Iris pigment epithelial cell (primary cell): ENCODE measurements at places on chromosomes 3 and 15.

DNA sequence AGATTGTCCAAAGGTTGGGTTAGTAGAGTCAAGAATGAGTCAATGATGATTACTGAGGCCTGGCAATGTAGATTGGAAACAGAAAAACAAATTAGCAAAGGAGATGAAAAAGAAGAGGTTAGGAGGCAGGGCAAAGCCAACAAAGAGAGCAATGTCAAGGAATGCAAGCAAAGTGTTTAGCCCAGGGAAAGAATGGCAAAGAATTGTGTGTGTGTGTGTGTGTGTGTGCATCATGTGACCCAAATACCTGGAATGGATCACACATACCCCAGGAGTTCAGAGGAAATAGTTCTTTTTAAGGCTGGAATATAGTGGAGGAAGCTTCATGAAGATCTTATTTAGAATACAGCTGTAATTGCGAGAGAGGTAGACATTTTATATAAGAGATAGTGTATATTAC, 831.7 kb upstream of the ARPP21 start:
- DNase-seq, result no peak

GRCh38 chr3:107082527-107082926, 294.7 kb upstream of the CCDC54 start:
- peak; percentile 34 for DNase-seq

- DNase-seq, result no peak
Observed at GRCh38 chr3:100189444-100189964, 71.3 kb upstream of the TBC1D23 start.

DNA sequence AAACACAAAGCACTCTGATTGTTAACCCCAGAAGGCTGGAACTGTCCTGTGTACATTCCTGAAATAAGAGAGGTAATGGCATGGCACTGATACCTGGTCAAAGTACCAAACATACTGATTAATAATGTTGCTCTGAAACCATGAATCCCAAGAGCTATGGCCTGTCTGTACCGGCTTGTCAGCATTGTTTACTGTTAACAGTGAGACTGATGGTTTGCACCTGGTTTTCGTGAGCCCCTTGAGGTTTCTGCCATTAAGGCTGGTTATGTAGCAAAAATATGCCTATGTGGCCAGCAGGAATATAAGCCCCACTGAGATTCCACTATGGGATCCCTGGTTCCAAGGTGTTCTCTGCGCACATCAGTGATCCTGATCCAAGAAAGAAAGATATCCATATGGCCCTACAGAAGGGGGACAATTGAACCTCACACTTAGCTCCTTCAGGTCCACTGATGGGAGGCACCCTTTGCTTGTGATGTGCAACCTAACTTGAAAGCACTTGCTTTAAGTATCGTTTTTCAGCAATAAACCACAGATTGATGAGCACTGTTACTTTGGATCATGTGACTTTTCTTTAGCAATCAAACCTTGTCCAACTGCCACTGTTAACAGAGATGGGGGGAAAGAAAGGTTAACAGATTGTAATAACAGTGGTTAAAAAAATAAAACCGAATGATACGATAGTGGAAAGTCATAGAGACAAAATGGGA, 65.2 kb downstream of the TBL1XR1 start:
- no peak for DNase-seq

GRCh38 chr3:193805448-193805847, 212.4 kb downstream of the OPA1 start:
- peak; percentile 90 for DNase-seq

- DNase-seq, result no peak
Observed at GRCh38 chr3:52714335-52715302, 8.7 kb downstream of the SPCS1 start.

GRCh38 chr3:48142316-48142870, 45.8 kb downstream of the CDC25A start:
- no peak for DNase-seq

DNA sequence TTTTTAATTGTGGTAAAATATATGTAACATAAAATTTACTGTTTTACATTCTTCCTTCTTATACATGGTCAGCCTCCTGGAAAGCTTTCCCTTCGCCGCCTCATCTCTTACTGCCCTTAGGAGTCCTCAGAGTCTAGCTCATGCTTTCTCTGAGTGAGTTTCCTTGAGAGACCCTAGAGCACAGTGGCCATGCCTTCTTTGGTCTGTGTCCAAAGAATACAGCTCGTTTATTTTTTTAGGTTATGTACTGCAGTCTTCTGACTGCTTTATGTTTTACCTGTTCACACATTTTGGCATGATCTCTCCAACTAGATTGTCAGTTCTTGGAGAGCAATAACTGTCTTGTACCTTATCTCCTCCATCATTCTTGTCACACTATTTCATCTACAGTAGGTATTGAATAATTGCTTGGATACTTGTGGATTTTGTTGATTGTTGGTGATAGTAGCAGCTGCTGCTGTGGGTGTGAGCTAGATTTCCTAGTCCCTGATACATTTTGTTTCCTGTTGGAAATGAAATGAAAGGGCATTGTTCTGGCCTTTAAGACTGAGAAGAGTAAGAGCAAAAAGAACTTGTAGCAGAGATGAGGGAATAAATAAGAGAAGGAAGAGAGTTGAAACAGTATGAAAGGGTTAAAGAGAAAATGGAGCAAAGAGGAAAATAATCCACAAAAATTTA, 10.9 kb downstream of the ARIH2 start:
- DNase-seq, result no peak

DNA sequence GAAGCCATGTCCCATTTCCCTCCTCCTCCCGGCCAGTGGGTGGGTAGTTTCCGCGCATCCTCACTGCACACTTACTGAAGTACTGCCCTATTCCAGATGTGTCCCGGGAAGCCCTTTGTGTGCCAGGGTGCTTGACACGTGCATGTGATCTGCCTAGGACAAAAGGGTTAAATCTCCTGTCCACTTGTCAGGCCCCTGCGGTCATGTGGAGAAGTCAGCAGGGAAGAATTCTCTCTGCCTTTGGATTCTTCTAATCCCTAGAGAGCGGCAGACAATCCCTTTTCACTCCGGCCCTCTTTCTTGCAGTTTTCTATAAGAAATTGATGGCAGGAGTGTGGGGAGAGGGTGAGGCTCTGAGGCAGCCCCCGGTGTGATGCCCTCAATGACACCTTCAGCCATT, 19.8 kb downstream of the ST8SIA2 start:
- no peak for DNase-seq

DNA sequence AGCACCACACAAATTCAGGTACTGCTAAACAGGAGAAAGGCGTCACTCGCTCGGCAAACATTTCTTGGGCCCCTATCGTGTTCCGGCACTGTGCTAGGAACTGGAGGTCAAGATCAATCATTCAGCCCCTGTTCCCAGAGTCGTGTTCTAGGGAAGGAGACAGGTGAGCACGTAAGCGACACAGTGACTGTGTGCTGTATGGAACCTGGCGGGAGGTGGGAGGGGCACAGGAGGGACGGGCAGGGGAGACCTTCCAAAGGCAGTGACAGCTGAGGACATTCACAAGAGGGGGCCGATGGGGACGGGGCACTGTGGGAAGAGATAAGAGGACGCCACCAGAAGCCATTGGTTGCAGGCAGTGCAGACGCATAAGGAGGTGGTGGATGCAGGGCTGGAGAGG, 32.2 kb downstream of the BDH1 start:
- no peak for DNase-seq

- DNase-seq, result no peak
Observed at GRCh38 chr15:69121198-69121828, 39.1 kb upstream of the GLCE start.

DNA sequence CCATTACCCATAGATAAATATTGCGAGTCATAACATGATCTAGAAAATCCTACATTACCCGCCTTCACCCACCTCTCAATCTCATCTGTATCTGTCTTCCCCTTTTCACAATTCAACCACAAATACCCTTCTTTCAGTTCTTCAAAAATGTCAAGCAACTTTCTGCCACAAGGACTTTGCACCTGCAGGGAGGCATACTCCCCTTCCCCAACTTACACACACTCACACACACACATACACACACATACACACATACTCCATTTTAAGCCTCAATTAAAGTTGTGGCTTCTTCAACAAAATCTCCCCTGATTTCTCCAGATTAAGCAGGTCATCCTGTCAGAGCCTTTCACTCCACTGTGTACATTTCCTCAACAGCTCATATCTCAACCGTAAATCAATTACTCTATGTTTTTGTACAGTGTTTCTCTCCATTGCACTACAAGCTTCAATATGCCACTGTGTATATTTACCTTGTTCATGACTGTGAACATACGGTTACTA, 33.1 kb upstream of the CCDC50 start:
- no peak for DNase-seq

DNA sequence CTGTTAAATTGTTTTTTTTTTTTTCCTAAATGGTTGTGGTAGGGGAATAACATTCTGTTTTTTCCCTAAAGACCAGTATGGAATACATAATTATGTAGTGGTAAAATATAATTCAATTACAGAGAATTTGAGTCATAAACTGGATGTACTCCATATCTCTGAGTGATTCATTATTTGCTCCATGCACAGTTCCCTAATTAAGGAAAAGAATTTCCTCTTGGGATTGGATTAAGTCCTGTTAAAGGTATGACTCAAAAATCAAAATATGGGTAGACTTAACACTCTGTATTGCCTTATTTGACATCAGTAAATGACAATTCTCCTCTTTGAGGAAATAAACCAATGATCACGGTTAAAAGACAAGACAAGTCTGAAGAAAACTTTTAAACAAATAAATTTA, 78.0 kb upstream of the KCNH8 start:
- DNase-seq, result no peak

DNA sequence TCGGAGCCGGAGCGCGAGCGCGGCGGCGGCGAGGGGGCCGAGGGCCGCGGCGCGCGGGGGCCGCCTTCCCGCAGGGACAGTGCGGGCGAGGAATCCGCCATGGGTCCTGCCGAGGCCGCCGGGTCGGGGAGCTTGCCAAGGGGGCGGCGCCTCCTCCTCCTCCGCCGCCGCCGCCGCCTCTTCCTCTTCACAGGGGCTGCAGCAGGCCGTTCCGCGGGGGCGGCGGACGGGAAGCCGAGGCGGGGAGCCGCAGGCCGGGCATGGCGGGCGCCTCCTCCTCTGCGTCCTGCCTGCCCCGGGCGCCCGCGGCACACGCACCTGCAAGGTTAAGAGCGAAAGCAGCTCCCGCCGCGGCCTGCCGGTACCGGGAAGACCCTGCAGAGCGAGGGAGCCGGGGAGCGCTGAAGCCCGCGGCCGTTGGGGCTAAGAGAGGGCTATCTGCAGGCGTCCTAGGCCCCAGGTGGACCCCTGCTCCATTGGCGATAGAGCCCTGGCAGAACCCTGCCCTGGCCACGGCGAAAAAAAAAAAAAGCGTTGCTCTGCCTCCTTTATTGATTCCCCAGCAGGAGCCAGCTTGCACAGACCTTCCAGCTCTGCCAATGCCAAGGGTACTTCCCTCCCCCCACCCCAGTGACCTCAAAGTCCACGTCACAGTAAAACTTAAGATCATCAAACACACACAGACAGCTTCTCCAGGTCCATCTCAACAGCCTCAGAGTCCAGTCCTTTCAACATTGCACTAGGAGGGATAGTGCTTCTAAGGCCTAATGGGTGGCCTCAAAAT, at the start of gene LYSMD2:
Gene LYSMD2, minus strand, starts transcription at position 134 of the 784 bp plus-strand sequence. Its CDS starts 33 bp downstream, at position 101.
- DNase-seq, result peak; percentile 59

- no peak for DNase-seq
Observed at GRCh38 chr15:42456971-42457370, 34.0 kb downstream of the ZNF106 start.

- DNase-seq, result peak; percentile 75
Observed at GRCh38 chr3:149657321-149657925, 402 bp downstream of the WWTR1 start.

GRCh38 chr15:93124126-93124525, 35.1 kb upstream of the RGMA start:
- DNase-seq, result no peak

DNA sequence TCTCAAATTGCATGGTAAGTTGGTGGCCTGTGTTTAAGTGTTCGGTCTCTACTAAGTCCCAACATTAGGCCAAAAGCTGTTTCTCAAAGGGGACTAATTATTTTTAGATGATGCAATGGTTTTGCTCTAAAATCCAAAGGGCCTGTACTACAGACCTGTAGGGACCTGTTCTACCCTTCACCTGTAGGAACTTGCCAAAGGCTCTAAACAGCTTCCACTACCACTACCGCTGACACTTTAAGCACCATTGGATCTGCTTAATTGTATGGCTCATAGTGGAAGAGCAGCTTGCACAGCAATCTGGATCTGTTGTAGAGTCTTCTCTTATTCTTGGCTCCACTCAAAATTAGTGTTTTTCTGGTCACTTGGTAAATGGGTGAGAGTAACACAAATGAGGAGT, 346.8 kb downstream of the EPHA6 start:
- DNase-seq, result no peak

GRCh38 chr3:37671926-37672325, 189.8 kb upstream of the CTDSPL start:
- DNase-seq, result no peak

- no peak for DNase-seq
Observed at GRCh38 chr3:65871305-65872141, 167.2 kb downstream of the MAGI1 start.

- no peak for DNase-seq
Observed at GRCh38 chr3:13138833-13139145, 65.6 kb upstream of the IQSEC1 start.

- no peak for DNase-seq
Observed at GRCh38 chr15:99097441-99098410, 7.2 kb upstream of the SYNM start.

DNA sequence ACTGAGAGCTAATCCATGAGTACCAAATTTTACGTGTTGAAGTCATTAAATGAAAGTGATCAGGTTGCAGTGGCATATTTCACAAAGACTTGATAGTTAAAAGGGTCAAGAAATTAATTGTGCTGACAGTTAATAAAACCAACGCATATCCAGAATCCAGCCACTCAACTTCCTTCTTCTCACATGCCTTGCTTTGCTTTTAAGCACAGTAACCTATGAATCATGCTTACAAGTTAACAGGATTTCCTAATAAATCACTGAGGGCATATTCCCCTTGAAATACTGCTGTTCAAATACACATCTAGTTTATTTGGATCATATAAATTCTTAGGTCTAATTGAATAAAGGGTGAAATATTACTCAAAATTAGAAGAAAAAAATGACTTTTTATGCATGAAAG, 801.5 kb upstream of the EPHA6 start:
- no peak for DNase-seq

- peak; percentile 11 for DNase-seq
Observed at GRCh38 chr15:60858511-60859070, 370.5 kb downstream of the RORA start.

GRCh38 chr15:52392008-52392687, 96.5 kb upstream of the MYO5C start:
- no peak for DNase-seq

DNA sequence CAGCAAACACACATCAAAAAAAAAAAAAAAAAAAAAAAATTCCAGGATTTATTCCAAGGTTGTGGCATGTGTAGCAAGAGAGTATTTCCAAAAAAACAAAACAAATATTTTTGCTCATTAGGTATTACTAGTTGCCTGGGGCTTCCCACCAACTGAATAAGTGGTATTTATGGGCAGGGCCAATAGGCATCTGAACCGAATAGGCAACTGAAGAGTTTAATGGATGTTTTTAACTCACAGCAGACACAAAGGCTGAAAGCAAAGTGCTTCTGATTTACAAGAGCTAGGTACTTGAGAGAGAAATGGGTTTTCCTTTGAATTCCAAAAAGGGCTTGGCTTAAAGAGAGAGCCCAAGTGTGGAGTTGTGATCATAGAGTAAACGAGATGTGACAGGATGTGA, 21.4 kb downstream of the EIF4E3 start:
- no peak for DNase-seq
